Mucosa of descending colon (tissue), 3 donors: ENCODE measurements at places on chromosomes 5 and 9. TPM values are rescaled to one million over a fixed set of nuclear protein-coding genes. Genes with fewer than 3 reads are reported as not detected.

The PCDHGA2 gene
- total RNA-seq: 0.51 TPM

GRCh38 chr5:14489643-14490042 lies 91.9 kb upstream of the OTULINL start:
- DNase-seq: no peak

The CCDC192 gene
- total RNA-seq: not detected

GRCh38 chr9:4894076-4894475 lies 91.0 kb upstream of the JAK2 start:
- DNase-seq: no peak

The PDGFRB gene
- 61.5 TPM for total RNA-seq
